ENCODE measurements at places on chromosomes 5 and 9.

DNA sequence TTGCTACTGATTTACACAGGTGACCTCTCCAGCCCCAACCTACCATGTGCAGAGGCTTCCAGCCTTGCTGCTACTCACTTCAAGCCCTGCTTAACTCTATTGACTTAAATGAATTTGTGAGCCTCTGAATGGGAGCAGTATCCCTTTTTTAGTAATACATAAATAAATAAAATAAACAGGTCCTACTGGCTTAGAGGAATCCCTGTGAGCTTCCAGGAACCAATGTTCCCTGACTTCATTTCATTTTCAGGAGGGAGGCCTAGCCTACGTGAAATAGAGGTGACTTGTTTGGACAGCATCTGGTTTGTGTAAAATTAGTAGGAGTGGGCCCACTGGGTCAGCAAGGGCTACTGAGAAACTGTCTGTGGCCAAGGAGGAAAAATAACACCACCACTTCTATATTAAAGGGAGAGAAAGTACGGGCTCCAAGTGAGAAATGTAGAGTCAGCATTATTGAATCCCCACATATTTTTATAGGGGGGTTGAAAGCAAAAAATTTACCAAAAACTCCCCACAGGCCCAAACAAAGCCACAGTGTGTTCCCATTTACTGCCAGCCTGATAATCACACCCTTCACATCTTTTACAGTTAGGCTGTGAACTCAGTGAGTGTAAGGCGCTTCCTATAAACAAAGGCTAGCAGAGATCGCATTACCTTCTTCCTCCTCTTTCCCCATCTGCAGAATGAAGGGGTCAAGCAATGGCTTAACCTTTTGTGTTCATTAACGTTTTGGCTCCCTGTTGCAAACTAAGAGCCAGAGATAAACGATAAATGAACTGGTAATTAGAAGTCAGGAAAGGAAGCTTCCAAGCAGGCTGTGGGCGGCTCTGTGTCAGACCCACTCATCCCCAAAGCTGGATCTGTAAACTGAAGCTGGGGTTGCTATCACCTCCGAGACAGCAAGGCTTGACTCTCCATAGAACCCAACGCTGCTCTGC, 138.8 kb upstream of the LIFR start:
- no peak for DNase-seq

DNA sequence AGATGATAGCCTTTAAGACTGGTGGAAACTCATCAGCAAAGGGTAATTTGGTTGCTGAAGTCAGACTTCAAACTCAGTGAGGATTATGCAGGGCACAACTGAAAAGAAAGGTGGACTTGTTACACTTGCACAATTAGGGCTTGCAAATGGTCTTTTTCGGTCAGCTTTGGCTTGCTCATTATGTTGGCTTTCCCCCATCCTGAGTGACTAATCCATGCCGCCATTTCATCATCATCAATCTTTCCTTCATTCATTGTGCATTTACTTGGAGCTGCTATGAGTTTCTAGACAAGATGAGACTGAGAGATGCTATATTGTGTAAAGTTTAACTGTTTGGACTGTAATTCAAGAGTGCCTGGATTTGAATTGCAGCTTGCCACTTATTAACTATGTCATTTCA, 134.8 kb upstream of the PPP1R2B start:
- DNase-seq = no peak

GRCh38 chr5:139391570-139392323, 2.0 kb upstream of the MZB1 start:
- no peak for DNase-seq

GRCh38 chr5:82295144-82295543, 17.0 kb upstream of the RPS23 start:
- DNase-seq = no peak

DNA sequence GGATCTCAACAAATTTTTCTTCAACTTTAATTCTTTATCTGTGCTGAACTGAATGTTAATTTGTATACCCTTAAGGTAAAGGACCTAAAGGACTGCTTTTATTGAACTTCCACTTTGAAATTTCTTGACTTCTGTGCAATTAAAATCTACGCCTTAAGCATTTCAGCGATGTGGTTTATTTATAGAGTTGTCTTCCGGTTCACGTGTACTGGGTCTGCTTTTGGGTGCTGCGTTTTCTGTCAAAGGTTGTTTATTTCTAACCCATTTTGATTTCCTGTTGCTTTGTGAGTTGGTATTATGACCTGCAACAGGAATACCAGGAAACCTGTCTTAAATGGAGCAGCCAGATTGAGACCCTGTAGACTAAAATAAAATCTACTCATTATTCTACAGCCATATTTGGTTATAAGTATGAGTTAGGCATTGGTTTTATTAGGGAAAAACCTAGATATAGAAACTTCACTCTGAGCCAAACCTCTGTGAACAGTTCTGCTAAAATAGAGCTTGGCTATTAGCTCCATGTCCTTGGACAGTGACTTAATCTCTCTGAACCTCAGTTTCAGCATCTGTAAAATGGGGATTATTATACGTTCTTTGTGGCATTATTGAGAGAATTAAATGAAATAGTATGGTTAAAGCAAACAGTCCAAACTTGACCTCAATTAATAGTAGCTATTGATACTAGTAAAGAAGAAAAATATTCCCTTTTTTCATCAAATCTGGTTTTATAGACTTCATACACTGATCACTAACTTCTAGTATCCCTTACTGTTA, 3.5 kb downstream of the MRRF start:
- DNase-seq = no peak
